ENCODE measurements at places on chromosomes 11 and 22. TPM values are rescaled to one million over a fixed set of nuclear protein-coding genes. Genes with fewer than 3 reads are reported as not detected.

The MAPK8IP1 gene
- total RNA-seq, result 5.8 TPM

The CATSPERZ gene
- total RNA-seq, result 3.4 TPM

The TESMIN gene
- 6.8 TPM for total RNA-seq

The OR8G5 gene
- not detected for total RNA-seq

The PKP3 gene
- 34.0 TPM for total RNA-seq

The TIGD3 gene
- 1.0 TPM for total RNA-seq

The RTN3 gene
- 106 TPM for total RNA-seq

The ARL14EP gene
- total RNA-seq, result 14.5 TPM

The GLYAT gene
- total RNA-seq, result not detected

The JHY gene
- total RNA-seq, result 3.4 TPM

The PLAAT2 gene
- not detected for total RNA-seq
